Epithelial cell of proximal tubule (primary cell): ENCODE measurements at places on chromosomes 3 and 15. TPM values are rescaled to one million over a fixed set of nuclear protein-coding genes. Genes with fewer than 3 reads are reported as not detected.

The UBE2E2 gene
- 32.5 and 98.0 TPM in 2 replicates for total RNA-seq

The PLOD2 gene
- 31.0 and 82.6 TPM in 2 replicates for total RNA-seq

GRCh38 chr3:120608506-120608905 lies 12.4 kb downstream of the NDUFB4 start:
- DNase-seq: no peak

DNA sequence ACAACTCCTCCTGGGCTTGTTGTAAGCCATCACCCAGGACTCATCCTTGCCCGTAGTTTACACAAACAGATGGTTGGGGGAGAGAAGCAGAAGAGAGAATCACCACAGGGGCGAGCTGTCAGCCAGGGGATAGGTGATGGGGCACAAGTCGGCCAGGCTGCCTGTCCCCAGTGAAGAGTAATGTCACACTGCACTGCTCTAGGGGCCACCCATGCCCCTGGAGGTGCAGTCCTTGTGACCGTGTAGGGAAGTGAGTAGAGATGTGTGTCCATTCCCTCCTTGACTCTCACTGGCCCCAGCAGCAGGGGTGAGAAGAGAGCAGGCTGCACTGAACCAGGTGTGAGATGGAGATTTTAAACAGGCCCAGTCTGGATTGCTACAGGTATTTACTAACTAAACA lies 17.1 kb upstream of the PRSS50 start:
- no peak for DNase-seq

DNA sequence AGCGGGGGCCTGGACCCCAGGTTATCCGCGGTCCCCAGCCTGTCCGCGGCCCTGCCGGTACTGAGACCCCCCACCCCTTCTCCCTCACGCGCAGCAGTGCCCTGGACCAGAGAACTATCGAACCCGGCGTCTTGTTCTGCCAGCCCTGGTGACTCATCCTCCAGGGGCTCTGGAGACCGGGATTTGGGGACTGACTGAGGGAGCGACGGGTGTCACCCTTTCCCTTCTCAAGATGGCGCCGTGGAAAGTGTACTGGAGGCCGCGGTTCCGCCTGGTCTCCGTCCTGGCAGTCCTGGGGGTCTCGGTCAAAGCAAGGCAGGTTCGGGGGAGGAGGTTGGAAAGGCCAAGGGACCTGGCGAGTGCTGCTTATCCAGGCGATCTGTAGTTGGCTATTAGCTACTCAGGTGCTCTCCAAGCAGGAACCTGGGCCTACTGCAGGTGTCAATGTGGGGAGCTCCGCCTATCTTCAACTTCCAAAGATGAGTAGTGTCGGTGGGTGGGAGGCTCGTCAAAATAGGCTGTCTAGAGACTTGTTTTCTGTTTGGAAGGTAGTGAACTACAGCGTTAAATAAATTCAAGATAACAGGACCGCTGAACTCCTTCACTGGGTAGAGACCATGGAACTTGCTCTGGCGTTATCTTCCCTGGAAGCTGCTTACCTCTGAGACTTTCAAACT lies 790 bp downstream of the RAB5A start:
- no peak for DNase-seq

DNA sequence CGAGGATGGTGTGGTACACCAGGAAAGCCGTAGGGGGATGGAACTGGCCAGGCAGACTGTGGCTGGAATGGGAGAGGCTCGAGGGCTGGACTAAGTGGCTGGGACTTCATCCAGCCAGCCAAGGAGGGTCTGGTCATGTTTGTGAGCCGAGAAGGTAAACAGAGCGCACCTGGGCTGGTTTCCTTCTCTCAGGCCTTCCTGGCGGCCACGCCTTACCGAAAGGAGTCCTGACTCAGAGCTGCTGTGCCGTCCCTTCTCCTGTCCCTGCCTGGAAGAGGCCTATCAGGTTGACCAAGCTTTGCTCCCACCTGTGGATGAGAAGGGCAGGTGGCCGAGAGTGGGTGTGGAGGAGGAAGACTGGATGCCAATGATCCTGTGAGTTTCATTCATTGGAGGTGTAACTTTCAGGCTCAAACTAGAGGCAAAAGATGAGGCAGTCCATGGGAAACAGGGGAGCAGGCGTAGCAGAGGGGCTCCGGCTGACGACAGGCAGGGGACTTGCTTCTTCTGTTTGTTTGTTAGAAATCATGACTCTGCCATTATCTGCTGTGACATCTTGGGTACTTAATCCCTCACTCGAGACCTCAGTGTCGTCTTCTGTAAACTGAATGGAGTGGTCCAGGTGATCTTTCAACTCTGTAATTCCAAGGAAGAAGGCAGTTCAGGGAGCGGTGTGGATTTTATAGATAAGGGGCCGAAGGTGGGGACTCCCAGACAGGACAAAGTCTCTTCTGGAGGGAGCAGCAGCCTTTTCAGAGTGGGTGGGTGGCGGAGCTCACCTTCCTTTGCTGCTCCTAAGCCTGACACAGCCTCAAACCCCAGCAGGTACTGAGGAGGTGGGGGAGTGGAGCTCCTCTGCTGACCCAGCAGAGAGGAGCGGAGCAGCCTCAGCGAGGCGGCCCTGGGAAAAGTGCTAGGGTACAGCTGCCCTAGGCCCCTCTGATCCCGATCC lies 71.8 kb upstream of the GATM start:
- DNase-seq: no peak

DNA sequence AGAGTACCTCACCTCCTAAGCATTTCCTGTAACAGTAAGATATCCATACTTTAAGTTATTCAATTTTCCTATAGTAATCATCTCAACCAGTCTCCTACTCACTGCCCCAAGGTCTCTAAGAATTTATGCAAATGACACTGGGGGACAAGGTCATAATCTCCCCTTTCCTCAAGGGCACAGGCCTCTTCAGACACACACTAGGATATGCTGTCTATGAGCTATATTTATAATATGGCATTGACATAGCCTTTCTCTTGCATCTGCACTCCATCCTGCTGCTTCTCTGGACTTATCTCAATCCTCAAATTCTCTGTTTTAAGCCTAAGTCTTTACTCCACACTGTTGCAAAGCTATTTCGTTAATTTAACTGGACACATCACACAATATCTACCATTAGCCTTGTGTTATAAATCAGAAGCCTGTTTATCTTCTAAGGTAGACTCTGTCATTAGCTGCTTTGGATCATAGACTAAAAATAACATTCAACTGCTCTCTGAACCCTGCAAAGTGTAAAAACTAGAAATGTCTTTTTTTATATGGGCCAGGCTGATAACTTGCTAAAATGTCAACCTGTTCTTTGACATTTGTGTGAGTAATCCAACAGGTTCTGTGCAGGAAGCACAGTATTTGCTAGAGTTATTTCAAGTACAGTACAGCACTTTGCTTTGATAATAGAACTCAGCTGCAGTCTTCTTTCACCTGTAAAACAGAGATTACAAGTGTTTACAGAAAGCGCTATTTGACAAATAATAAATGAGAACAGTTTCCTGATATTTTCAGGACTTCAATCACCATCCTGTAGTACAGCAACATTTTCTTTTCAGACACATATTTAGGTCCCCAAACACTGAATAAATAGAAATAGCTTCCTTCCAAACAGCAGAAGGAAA lies 17.8 kb upstream of the SEC62 start:
- no peak for DNase-seq

GRCh38 chr3:183220828-183221227 lies 32.2 kb upstream of the B3GNT5 start:
- no peak for DNase-seq

The LMLN gene
- total RNA-seq: 2.0 and 4.0 TPM in 2 replicates

DNA sequence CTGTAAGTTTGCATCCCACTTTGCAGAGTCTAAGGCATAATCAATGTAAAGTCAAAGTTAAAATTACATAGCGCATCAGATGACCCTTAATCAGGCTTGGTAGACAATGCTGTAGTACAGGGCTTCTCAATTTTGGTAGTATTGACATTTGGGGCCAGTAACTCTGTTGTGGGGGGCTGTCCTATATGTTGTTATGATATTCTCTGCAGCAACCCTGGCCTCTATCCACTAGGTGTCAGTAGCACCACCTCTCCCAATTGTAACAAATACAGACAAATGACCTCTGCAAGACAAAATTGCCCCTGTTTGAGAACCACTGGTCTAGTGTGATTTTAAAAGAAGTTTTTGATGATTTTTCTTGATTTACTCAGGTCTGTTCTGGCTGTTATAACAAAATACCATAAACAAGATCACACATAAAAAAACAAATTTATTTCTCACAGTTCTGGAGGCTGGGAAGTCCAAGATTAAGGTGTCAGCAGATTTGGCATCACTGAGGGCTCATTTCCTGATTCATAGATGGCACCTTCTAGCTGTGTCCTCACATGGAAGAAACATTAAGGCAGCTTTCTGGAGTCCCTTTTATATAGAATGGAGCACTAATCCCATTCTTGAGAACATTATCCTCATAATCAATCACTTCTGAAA lies 37.6 kb upstream of the SLC9A9 start:
- no peak for DNase-seq

The THAP10 gene
- total RNA-seq: 6.5 and 9.1 TPM in 2 replicates

DNA sequence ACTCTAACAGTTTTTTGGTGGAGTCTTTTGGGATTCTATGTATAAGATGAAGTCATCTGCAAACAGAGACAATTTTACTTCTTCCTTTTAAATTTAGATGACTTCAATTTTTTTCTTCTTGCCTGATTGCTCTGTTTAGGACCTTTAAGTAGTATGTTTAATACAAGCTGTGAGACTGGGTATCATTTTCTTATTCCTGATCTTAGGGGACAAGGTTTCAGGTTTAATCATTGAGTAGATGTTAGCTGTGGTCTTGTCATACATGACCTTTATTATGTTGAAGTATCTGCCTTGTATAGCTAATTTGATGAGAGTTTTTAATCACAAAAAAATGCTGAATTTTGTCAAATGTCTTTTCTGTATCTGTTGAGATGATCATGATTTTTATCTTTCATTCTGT lies 20.6 kb downstream of the GRM2 start:
- no peak for DNase-seq

GRCh38 chr3:148911173-148911572 lies 46.1 kb downstream of the CPA3 start:
- no peak for DNase-seq

- no peak for DNase-seq
These were observed 734.2 kb downstream of the MCTP2 start for GRCh38 chr15:94965593-94965992.

GRCh38 chr3:51983578-51984268 lies 388 bp downstream of the ACY1 start:
- DNase-seq: no peak

- DNase-seq: no peak
These were observed 150.8 kb upstream of the DPH6 start for GRCh38 chr15:35696767-35697231.

DNA sequence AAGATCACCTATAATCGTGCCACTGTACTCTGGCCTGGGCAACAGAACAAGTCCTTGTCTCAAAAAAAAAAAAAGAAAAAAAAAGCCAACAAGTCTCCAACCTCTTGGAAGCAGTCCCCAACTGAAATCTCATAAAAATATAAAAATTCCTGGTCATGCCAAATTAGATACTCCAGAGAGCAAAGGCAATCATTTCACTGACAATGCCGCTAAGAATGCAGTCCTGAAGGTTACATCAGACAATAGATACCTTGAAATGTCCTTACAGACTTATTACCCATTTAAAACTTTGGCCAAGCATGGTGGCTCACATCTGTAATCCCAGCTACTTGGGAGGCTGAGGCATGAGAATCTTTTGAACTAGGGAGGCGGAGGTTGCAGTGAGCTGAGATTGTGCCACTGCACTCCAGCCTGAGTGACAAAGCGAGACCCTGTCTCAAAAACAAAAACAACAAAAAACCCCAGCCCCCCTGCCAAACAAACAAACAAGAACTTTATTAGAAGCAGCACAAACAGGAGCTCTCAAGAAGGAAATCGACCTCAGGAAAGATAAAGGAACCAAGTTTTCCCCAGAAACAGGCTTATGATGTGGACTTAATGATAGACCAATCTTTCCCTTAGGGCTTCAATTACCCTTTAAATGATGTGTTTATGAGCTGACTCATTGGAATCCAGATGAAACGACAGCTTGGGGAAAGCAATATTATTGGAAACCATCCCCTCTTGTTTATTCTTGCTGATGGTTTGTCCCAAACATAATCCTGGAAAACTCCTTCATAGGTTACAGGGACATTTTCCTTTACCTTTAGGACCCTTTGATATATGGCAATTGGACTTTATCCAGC lies 53.1 kb upstream of the XCR1 start:
- no peak for DNase-seq

DNA sequence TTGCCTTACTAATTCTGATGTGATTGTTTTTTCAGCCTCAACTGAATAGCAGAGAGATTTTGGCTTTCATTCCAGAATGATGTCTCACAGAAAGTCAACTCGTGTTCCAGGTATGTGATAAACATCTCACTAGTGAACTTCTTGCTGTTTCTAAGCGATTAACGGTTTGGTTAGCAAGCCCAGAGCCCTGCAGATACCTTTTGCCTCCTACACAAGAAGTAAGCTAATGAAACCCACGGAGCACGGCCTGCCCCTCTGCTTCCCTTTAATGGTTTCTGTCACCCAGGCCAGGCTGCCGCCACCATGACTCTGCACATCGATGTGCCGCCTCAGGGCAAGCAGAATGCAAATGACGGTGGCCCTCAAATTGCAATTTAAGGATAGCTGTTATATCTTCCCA lies 155.9 kb upstream of the ICE2 start:
- DNase-seq: no peak

- no peak for DNase-seq
These were observed 12.0 kb downstream of the NME9 start for GRCh38 chr3:138317687-138318086.

DNA sequence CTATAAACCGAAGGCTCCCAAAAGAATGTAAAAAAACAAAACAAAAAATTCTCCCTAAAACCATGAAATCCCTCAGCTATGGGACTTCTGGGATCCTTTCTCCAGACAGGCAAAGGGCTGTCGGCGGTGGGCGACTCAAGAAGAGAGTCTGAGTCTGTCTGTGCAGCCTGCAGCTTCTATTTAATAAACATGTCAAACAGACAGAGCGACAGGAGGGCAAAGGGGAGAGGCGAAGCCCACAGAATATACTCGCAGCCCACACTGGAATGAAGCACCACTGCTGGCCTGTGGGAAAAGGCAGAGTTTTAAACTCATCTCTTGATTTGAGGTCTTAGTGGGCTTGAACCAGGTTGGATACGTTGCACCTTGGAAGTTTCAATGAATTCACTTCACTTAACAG lies 40.2 kb downstream of the ISL2 start:
- DNase-seq: no peak

- no peak for DNase-seq
These were observed 14.3 kb downstream of the SMC4 start for GRCh38 chr3:160413613-160414248.

GRCh38 chr3:50430950-50431435 lies 71.7 kb upstream of the TMEM115 start:
- DNase-seq: no peak

- DNase-seq: no peak
These were observed 251.9 kb upstream of the HES1 start for GRCh38 chr3:193884027-193884426.

GRCh38 chr3:119530456-119530855 lies 29.0 kb downstream of the CD80 start:
- DNase-seq: no peak

DNA sequence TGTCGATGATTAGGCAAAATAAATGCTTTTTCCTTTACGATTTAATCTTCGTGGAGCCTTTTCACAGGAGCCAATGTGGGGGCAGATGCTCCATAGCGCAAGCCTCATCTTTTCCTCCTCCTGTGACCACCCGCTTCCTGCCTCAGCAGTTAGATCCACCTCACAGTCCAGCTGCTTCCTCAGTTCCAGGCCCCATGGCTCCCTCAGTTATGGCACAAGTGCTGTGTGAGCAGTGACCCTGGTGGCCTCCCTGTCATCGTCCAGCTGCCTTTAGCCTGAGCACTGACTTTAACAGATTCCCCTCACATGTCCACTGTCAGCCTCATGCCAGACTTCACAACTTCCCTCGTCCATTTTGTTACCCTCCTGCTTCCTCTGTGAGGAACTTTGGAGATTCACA lies 424.6 kb upstream of the GBE1 start:
- no peak for DNase-seq

The FETUB gene
- total RNA-seq: 0.36 TPM in 1 of 2 replicates, not detected in the other

The PRR20G gene
- not detected in 2 replicates for total RNA-seq
